ENCODE measurements at places on chromosomes 3 and 15.

DNA sequence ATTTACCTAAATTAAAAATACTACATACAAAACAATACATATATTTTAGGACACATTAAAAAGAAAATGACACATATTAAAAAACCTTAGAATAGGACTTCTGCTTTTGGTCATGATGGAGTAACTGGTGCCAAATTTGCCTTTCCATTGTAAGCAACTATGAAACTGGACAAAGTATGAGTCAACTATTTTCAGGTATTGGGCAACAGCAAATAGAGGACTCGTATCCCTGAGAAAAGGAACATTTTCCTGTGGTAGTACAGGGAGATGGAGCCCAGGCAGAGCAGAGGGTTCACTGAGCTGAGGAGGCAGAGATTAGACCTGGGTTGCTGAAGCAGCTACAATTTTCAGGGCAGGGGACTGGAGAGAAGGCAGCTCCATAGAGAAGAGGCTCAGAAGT is 14.7 kb downstream of the CCR1 start:
- no peak for DNase-seq

DNA sequence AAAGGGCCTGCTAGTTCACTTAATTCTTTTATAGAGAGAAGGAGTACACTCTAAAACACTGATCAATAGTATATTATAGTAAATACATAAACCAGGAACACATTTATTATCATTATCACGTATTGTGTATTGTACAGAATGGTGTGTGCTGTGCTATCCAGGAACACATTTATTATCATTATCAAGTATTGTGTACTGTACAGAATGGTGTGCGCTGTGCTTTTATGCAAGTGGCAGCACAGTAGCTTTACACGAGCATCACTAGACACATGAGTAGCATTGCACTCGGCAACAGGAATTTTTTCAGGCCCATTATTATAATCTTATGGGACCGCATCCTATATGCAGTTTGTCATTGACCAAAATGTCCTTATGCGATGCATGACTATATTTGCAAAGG is 20.9 kb upstream of the MUC20 start:
- no peak for DNase-seq

- DNase-seq: no peak
Measured at GRCh38 chr15:65394280-65394789, 16.5 kb upstream of the IGDCC3 start.

- DNase-seq: no peak
Measured at GRCh38 chr3:161551697-161552096, 55.1 kb downstream of the OTOL1 start.

GRCh38 chr3:14077310-14077709 is 47.4 kb downstream of the CHCHD4 start:
- DNase-seq: no peak

GRCh38 chr3:151383111-151383510 is 1.4 kb downstream of the P2RY12 start:
- no peak for DNase-seq

- DNase-seq: no peak
Measured at GRCh38 chr15:101068523-101068960, 149.4 kb downstream of the LRRK1 start.

DNA sequence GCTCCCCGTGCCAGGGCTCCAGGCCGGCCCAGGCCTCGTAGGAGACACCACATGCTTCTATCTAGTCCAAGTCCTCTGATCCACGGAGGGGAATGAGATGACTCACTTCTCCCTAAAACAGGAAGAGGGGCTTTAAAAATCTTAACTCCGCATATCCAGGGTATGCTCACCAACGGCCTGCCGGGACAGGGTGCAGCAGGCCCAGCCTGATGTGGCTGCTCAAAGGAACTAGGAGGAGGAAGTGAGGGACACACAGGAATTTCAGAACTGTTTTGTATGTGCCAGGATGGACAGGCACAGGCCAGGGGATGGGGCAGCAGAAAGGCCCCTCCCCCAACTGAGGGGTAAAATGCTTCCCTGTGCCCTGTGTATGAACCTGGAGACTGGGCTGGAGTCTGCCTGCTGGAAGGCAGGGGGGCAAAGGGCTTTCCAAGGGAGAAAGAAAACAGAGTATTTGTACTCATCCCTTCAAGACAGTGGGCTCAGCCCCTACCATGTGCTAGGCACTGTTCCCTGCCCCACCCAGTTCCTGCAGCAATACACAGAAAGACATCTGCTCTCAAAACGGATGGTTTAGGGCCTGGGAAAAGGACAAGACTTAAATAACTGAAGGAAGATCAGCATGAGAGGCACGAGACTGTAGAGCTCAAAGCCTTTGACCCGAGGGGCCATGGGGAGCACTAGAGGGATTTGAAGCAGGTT is 22.1 kb downstream of the CHDH start:
- DNase-seq: no peak

DNA sequence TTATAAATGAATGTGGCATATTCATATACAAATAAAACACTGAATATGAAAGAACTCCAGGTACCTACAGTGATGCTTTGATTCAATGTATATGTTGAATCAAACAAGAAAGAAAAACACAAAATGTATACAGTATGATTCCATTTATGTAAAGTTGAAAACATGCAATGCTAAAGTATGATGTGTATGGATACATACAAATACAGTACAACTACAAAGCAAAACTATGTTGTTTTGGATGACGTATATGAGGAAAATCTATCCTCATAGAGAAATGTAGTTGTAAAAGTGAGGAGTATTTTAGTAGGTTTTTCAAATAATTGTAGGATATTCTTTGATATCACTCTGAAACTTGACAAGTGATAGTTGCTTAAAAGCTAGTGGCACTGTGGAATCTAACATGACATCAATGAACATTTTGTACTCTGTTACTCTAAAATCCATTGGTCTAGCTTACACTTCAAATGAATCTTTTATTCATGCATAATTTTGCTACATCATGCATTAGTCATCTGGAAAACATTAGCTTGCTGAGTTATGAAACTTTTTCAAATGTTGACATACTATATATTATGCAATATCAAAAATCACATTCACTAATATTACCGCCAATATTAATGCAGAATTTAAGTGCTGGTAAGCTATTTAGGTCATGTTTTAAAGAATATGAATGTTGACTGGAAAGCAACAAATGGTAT is 278.1 kb upstream of the CHRNA7 start:
- DNase-seq: no peak

- no peak for DNase-seq
Measured at GRCh38 chr3:178139116-178139515, 397.1 kb upstream of the KCNMB2 start.

- no peak for DNase-seq
Measured at GRCh38 chr3:33833408-33834095, 35.1 kb downstream of the PDCD6IP start.

DNA sequence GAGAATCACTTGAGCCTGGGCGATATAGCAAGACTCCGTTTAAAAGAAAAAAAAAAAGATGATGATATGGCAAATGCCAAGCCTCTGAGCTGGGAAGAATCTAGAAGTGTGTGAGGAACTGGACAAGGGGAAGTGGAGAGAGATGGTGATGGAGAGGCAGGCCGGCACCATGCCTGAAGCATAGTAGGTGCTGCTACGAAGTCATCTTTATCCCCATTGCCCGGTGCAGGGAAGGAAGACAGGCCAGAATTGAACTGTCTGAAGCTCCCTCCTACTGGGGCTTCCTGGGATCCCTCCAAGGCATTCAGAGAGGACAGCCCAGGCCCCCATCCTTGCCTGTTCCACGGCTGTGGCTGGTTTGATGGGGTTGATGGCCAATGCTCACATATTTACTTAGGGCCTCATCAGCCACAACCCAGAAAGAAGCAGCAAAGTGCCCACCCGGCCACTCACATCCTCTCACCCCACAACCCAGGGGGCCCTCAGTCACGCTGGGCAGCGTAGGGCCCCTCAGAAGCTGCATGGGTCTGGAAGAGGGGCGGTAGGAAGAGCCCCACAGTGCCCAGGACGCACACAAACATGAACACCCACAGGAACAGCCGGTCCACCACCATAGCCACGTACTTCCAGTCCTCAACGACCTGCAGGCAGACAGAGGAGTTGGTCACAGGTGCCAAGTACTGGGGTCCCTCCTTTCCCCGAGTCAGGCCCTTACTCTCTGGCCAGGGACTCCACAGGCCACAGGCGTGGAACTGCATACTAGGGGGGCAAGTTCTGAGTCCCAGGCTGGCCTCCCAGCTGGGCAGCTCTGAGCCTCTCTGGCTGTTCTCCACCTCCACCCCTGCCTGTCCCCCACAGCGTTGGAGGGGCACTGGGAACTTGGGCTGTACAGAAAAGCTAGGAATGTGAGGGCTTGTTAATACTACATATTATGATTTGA is 4.1 kb upstream of the CHRNA3 start:
- DNase-seq: no peak

- DNase-seq: no peak
Measured at GRCh38 chr3:118525077-118525476, 509.6 kb downstream of the IGSF11 start.

GRCh38 chr3:42012383-42012934 is 50.6 kb upstream of the ULK4 start:
- DNase-seq: no peak

Measured in head of caudate nucleus (tissue), 42 donors.